ENCODE measurements at places on chromosomes 7 and 10.

DNA sequence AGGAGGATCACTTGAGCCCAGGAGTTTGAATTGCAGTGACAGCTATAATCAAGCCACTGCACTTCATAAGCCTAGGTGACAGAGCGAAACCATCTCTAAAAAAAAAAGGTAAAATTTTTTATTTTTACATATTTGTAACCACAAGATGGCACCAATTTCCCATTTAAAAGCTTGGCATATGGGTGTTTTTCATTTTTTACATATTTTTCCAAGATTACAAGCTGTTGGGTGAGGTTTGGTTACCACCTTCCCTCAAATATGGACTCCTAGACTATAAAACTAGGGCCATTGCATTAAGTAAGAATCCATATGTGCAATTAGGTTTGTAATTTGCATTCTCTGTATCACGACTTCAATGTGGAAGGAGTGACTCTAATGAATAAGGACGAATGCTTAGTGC, 129.3 kb upstream of the ACBD5 start:
- DNase-seq: no peak

DNA sequence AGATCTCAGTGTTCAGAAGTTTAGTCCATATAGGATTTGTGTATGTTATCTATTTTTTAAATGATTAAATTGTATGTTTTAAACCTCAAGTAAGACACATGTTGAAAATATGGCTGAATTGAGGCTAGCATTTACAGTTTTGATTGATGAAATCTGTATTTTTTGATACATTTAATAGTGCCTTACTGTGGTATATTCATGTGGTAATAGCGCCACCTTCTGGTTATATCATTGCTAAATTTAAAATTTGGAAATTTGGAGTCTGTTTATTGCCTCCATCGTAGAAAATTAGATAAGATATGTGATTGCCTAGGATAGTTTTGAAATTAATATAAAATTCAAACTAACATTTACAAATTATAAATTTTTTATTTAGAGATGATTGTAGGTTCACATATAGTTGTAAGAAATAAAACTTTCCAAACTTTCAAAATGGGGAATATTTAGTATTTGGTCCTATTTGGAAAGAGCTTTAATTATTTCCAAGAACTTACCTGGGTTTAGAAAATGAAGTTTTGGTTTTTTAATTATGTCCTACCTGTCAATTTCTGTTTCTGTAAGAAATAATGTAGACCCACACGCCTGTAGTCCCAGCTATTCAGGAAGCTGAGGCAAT, 19.1 kb upstream of the ARMS2 start:
- DNase-seq: no peak

GRCh38 chr7:158824028-158824427, 5.3 kb downstream of the ESYT2 start:
- no peak for DNase-seq

DNA sequence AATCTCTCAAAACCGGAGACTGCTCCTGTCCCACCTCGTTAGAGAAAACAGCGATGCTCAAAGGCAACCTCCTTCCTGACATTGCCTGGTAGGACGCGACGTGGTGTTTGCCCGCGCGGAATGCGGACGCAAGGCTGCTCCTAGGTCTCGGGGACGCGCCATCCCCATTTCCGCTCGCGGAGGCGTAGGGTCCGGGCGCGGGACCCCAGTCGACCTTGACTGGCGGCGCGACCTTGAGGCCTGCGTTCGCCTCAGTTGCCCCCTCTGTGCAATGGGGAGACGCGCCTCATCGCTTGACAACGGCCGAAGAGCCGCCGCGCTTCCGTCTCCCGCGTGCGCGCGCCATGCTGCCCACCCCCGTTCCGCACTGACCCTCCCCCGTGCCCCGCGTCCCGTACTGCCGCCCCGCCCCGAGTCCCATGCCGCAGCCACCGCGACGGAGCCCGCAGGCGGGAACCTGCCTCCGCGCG, 412 bp upstream of the PPIA start:
- DNase-seq: no peak

DNA sequence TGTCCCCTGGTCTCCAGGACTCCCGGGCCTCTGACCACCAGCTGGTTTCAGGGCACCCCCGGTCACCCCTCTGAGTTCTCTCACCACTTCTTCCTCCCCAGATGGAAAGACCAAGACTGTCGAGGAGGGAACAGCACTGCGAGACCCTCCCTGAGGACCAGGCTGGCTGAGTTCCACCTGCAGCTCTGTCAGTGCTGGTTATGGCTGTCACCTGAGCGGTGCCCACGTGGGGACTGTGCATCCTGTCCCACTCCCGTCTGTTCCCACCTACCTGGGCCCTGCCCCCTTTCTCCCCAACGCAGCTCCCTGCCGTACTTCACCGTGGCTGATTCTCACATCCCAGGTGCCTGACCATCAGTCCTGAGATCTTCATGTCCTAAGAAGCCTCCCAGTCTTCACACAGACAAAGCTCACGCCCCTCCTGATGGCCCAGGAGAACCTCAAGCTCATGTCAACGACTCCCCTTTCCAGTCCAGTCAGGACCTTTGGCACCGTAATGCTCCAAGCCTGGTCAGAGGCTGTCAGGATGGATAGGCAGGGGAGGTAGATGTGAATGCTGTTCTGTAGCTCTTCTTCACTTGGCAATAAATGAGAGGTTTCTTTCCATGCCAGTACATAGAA, 159.7 kb downstream of the USP6NL start:
- no peak for DNase-seq

DNA sequence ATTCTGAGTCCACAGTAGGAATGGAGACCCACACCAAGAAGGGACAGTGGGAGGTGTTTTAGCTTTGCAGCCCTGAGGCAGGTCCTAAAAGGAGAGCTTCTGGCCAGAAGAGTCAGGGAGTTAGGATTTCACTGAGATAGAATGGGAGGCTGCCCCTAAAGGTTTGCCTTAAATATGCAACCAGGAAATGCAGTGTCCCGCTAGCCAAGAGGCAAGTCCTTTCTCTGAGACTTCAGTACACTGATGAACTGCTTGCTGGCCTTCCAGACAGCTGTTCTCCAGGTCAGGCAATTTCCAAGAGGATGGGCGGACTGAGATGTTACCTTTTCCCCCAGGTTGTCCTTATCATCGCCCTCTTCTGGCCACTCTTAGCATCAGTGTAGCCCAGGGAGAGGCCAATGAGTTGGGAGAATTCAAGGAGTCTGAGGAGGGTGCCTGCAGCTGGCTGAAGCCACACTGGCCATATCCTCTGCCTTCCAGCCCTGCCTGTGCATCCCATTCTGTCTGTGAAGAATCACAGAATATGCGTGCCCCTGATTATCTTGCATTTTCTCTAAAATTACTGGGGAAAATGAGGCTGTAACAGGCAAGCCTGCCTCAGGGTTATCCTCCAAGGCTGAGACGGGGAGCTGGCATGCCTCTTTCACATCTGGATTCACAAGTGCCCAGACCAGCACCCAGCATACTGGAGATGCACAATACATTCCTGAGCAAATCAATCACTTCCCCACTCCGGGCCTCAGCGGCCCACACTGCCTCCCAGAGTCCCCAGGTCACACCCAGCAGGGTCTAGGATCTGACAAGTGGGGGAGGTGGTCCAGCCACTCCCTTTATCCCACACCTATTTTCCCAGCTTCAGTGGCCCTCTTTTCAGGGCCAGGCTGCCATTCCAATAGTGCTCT, 2.4 kb downstream of the TLL2 start:
- no peak for DNase-seq

- no peak for DNase-seq
Measured at GRCh38 chr7:50367100-50367499, 62.6 kb downstream of the IKZF1 start.

GRCh38 chr7:39958038-39958437, 8.0 kb downstream of the CDK13 start:
- no peak for DNase-seq

DNA sequence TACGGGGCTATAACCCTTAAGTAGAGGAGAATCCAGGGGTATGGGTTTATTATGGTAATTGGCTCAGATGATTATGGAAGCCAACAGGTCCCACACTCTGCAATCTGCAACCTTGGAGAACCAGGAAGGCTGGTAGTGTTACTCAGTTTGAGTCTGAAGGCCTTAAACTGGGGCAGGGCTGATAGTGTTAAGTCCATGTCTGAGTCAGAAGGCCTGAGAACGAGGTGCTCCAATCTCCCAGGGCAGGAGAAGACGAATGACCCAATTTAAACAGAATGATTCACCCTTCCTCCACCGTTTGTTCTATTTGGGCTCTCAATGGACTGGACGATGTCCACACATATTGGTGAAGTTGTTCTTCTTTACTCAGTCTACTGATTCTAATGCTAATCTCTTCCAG, 244.5 kb upstream of the PTER start:
- DNase-seq: no peak

- no peak for DNase-seq
Measured at GRCh38 chr7:12963435-12963834, 276.0 kb downstream of the ARL4A start.

GRCh38 chr7:105718511-105718925, 137.2 kb upstream of the EFCAB10 start:
- DNase-seq: no peak

GRCh38 chr10:117653170-117653515, 110.6 kb downstream of the EMX2 start:
- DNase-seq: no peak

DNA sequence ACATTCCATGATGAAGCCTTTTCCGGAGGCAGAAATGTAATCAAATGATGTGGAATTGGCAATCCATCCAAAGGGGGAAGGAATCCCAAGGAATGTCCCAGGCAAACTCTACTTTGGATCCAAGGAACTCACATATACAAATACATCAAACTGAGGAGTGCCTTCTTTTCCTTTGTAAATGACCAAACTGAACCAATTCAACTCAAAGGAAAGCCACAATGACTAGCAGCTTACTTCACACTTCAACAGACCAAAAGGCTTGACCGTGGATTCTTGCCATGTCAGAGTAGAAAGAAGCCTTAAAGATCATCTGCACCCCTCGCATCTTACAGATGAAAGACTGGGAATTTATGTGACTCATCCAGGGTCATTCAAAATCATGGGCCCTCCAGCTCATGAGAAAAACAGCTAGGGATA, 79.7 kb upstream of the MACROH2A2 start:
- no peak for DNase-seq
